ENCODE measurements at places on chromosomes 11 and 22. TPM values are rescaled to one million over a fixed set of nuclear protein-coding genes. Genes with fewer than 3 reads are reported as not detected.

Gene RIMBP3B
- polyA plus RNA-seq, result 0.26 TPM

Gene XNDC1N
- 4.4 TPM for polyA plus RNA-seq

Gene RAB36
- 3.2 TPM for polyA plus RNA-seq

Gene CXCR5
- not detected for polyA plus RNA-seq

Gene TSPAN32
- not detected for polyA plus RNA-seq

Gene SLC22A6
- polyA plus RNA-seq, result not detected

Gene HEPHL1
- not detected for polyA plus RNA-seq

Data from neural cell (in vitro differentiated cells).